SK-N-SH (cell line): ENCODE measurements at places on chromosomes 7 and 10.

GRCh38 chr7:120023494-120024167, 249.3 kb upstream of the KCND2 start:
- H3K36me3 ChIP-seq: no peaks in the 10 kb centered on the region
- no peak overlapping the region for H3K4me3 ChIP-seq
- H3K4me1 ChIP-seq: no peaks in the 10 kb centered on the region
- no peak overlapping the region for H3K27ac ChIP-seq

DNA sequence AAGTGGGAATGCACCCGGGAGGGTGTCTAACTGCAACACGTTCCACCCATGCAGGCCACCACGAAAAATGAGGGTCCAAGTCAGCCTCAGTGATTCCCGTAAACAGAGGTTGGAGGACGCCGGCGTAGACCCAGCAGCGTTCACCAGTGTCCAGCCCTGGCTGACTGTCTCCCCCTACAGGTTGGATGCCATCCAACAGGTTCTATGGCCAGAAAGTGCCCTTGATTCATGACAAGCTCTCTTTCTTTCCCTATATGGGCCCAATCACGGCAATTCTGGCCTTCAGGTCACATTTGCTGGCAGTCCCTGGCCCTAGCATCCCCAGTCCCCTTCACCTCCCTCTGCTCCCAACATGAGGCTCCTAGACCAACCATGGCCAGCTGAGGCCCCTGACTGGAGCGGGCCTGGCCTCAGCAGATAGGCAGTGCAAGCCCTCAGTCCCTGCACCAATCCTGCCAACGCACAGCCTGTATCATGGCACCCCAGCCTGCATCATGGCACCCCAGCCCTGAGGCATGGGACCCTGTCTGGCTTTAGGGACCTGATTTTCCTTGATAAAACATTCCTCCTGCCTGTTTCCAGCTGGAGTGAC, 227.4 kb downstream of the GRID1 start:
- no peaks in the 10 kb centered on the region for H3K27me3 ChIP-seq
- H3K4me3 ChIP-seq: no peak overlapping the region
- no peak overlapping the region for H3K27ac ChIP-seq
- no peaks in the 10 kb centered on the region for H3K36me3 ChIP-seq

- no peaks in the 10 kb centered on the region for H3K36me3 ChIP-seq
- DNase-seq: no peak
- no peak overlapping the region for H3K4me3 ChIP-seq
- H3K27me3 ChIP-seq: no peaks in the 10 kb centered on the region
- H3K4me1 ChIP-seq: no peaks in the 10 kb centered on the region; the same call in none of the 2 replicates
These were observed 24.0 kb upstream of the EEPD1 start for GRCh38 chr7:36129048-36129534.

DNA sequence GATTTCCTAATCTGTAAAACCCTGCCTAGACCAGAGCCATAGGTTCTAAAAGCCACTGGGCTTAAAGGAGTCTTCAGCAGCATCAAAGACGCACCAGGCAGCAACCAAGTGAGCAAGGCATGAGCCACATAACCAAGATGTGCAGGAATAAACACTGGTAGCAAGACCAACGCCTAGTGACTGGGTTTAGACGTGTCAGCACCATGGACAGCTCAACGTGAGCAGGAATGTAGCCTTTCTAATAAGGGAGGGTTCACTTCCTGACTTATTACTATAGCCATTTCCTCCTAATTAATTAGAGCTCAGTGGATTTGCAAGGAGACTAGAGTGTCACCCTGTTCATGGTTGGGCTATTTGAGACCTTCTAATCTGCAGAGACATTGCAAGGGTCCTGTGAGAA, 223.7 kb downstream of the LHFPL3 start:
- no peaks in the 10 kb centered on the region for H3K27me3 ChIP-seq
- H3K36me3 ChIP-seq: no peaks in the 10 kb centered on the region
- no peaks in the 10 kb centered on the region for H3K4me1 ChIP-seq
- no peak overlapping the region for H3K27ac ChIP-seq
- H3K4me3 ChIP-seq: no peak overlapping the region
- no peak for DNase-seq

GRCh38 chr10:120098232-120098930, 205.9 kb downstream of the SEC23IP start:
- H3K36me3 ChIP-seq: no peaks in the 10 kb centered on the region
- DNase-seq: peak; percentile 39
- H3K27me3 ChIP-seq: no peaks in the 10 kb centered on the region
- peak overlapping the region; percentile 75; the same call in 1 of the 2 replicates for H3K27ac ChIP-seq
- H3K4me3 ChIP-seq: no peak overlapping the region

DNA sequence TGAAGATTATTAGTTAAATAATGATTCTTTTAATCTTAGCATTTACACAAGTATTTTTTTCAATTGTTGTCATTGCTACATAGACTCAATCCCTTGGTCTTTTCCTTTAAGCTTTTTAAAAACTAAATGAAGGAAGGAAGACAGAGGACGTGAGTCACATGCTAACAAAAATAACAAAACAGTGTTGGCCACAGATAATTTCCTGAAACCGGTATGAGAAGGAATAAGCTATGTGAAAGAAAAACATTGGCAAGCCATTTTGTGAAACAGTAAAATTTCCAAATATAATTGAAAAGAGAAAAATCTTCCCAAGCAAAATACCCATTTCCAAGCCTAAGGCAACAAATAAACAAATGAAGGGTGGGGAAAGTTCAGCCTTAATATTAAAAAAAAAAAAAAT, 223.0 kb downstream of the AHR start:
- no peak overlapping the region for H3K4me3 ChIP-seq

DNA sequence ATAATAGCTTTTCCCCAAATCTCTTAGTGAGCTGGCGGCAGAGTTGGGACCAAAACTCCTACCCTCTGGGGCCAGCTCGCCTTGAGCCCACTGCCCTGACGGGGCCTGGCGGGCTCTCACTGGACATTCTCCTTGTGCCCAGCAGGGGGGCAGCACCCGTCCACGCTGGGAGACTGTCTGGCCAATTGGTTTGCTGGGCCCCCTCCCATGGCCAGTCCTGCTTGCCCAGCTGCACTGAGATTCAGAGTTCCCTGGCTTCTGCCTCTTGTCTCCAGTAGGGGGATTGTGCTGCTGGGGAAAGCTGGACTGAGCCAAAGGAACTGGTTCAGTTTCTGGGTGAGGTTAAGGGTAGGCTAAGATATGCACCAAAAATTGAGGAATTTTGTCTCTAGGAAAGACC, 59.8 kb downstream of the RAMP3 start:
- no peak overlapping the region for H3K4me3 ChIP-seq
- H3K27me3 ChIP-seq: peaks cover 32% of the 10 kb centered on the region
- no peaks in the 10 kb centered on the region for H3K36me3 ChIP-seq

GRCh38 chr10:132588301-132589013, 50.9 kb downstream of the INPP5A start:
- DNase-seq: no peak
- no peaks in the 10 kb centered on the region for H3K27me3 ChIP-seq

GRCh38 chr7:95322854-95323253, 1.5 kb downstream of the PON1 start:
- no peaks in the 10 kb centered on the region for H3K36me3 ChIP-seq
- H3K4me1 ChIP-seq: no peaks in the 10 kb centered on the region
- H3K4me3 ChIP-seq: no peak overlapping the region
- DNase-seq: peak; percentile 19
- H3K27me3 ChIP-seq: no peaks in the 10 kb centered on the region

DNA sequence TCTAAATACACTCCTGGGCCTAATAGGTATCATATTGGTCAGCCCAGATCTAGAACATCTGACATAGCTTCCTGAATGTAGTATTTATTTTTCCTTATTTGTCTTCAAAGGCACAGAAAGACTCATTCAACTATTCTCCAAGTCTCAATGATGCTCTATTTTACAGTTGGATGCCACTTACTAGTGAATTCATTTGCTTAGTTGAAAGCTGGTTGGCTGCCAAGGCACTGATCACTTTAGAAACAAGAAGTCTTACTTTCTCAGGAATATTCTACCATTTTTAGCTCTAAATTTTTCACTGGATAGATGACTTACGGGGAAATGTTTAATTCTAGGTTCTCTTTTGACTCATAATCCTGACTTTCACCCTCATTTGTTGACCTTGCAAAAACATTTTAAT, 863.4 kb downstream of the SORCS1 start:
- no peak for DNase-seq
- no peak overlapping the region for H3K4me3 ChIP-seq
- no peaks in the 10 kb centered on the region for H3K4me1 ChIP-seq

- DNase-seq: no peak
- no peaks in the 10 kb centered on the region for H3K4me1 ChIP-seq
- H3K36me3 ChIP-seq: no peaks in the 10 kb centered on the region
- H3K4me3 ChIP-seq: no peak overlapping the region
- no peaks in the 10 kb centered on the region for H3K27me3 ChIP-seq
These were observed 18.9 kb upstream of the OPN4 start for GRCh38 chr10:86635402-86635801.

DNA sequence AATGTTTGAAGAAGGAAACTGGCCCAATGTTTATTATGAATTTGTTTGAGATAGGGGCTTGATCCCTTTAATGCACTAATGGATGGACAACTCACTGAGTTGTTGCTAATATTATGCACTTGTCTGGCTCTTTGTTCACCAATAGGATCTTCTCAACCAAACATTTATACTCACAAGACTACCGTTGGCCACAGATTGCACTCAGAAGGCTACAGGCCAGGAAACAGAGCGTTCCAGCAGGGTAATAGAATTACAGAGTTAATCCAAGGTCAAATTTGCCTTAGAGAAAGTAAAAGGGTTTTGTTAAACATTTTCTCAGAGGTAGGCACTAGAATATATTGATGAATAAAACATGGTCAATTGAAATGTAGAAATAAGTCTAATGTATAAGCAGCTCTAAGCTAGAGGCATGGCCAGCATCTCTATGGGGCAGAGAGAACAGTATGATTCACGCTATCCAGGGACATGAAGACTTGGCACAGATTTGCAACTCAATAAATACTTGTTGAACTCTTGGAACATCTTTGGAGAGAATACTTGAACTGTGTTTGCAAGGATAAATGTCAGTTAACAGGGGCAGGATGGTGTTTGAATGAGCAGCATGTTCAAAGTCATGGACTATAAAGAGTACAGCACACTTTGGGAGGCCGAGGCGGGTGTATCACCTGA, 606.9 kb downstream of the SORCS3 start:
- no peak overlapping the region for H3K27ac ChIP-seq
- no peak overlapping the region for H3K4me3 ChIP-seq
- H3K4me1 ChIP-seq: no peaks in the 10 kb centered on the region
- H3K27me3 ChIP-seq: no peaks in the 10 kb centered on the region

DNA sequence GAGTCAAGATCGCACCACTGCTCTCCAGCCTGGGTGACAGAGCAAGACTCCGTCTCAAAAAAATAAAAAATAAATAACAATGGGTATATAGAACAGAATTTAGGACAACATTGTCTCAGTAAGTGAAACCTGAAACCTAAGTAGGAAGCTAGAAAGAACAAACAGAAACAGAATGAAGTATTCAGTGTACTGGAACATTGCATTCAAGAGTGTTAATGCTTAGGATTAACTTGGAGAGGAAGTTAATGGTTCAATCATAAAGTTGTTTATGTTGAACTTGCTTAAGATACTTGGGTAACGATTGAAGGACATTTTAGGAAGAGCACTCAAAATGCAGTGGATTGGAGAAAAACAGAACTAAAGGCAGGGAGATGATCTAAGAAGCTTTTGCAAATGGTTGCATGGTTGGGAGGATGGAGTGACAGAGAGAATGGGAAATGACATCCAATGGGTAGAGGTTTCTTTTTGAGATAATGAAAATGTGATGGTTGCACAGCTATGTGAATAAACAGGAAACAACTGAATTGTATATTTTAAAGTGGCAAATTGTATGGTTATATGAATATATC, 233.7 kb downstream of the ADK start:
- H3K36me3 ChIP-seq: no peaks in the 10 kb centered on the region
- no peak for DNase-seq
- no peaks in the 10 kb centered on the region for H3K27me3 ChIP-seq
- H3K4me1 ChIP-seq: no peaks in the 10 kb centered on the region

GRCh38 chr7:97179454-97180104, 62.1 kb downstream of the SDHAF3 start:
- H3K36me3 ChIP-seq: no peaks in the 10 kb centered on the region
- peak; percentile 84 for DNase-seq
- no peaks in the 10 kb centered on the region for H3K27me3 ChIP-seq
- no peaks in the 10 kb centered on the region for H3K4me1 ChIP-seq

DNA sequence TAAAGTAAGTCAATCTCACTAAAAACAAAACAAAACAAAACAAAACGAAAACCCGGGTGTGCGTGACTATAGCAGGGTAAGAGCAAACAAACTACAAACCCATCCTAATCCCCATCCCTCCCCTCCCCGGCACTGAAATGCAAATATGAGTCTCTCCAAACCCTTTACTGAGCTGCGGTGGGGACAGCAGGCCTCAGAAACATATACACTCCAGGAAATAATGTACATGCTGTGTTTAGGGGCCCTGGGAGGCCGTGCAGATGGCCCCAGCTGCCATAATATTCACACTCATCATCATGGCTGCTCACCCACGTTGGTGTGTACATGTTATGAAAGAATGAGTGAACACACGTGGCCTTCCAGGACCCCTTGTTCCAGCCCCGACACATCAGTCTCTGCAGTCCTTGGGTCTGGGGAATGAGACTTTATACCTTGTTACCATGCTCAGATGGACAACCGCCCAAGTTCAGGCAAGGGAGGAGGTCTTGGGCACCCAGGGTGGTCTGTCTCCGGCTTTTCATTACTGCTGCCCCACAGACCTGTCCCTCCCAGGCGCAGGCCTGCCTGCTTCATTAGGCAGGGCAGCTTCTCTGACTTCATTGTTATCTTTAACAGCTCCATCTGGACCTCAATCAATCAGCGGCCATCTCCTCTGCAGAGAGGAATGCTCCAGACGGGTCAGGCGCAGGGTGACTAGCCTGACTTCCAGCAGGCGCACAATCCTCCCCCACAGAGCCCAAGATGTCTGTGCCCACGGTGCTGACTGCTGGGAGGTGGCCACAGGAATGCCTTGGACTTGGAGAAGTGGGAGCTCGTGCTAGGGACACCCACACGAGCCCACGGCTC, 20.6 kb downstream of the HSPA12A start:
- peak overlapping the region; percentile 98 for H3K27ac ChIP-seq
- peaks cover 80% of the 10 kb centered on the region for H3K4me1 ChIP-seq
- no peaks in the 10 kb centered on the region for H3K36me3 ChIP-seq
- DNase-seq: peak; percentile 74
- H3K4me3 ChIP-seq: no peak overlapping the region

DNA sequence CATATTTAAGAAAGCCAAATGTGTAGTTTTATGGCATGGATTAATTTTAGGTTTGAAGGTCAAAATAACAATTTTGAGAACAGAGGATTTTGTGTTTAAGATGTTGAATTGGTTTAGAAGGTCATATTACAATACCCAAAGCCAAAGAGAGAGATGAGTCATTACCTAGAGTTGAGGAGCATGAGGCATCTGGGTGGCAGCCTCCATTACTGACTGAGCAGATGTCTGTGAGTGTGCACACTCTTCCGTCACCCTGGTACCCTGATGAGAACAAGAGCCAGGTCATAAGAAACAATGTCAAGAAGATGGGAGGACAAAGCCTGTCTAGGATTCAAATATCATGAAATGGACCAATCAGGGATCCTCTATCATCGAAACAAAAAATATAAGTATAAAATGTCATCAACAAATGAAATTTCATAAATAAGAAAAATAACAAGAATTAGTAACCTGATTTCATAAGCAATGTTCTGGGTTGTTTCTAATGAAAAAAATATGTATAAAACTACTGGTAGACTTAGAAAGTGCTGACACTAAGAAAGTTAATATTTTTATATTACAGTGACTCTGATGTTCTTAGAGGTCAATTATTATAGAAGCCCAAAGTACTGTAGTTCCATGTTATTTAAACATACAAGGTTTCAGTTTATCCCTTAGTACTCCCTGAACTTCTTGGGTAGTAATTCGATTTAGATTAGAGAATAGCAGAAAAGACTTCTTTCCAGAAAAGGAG, 20.0 kb downstream of the CUBN start:
- no peak overlapping the region for H3K4me3 ChIP-seq
- peak overlapping the region; percentile 74 for H3K27ac ChIP-seq
- no peak for DNase-seq
- H3K27me3 ChIP-seq: no peaks in the 10 kb centered on the region
- no peaks in the 10 kb centered on the region; the same call in none of the 2 replicates for H3K4me1 ChIP-seq
